Suppressor macrophage treated with lipopolysaccharide for 1 hour (primary cell): ENCODE measurements at places on chromosomes 16 and 17.

DNA sequence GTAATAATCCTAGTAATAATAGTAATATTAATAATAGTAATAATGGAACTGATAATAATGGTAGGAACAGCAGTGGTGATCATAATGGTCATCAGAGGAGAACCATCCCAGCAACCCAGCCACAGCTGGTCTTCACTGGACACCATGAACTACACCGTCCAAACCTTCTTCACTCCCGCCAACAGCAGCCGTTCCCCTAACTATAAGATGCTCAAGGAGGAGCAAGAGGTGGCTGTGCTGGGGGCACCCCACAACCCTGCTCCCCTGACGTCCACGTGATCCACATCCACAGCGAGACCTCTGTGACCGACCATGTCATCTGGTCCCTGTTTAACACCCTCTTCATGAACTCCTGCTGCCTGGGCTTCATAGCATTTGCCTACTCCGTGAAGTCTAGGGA lies 91.0 kb downstream of the ZDHHC7 start:
- DNase-seq: no peak

GRCh38 chr16:822174-822908 lies 21.8 kb upstream of the GNG13 start:
- no peak for DNase-seq

GRCh38 chr17:7647018-7647417 lies 3.7 kb upstream of the ATP1B2 start:
- peak; percentile 68 for DNase-seq

DNA sequence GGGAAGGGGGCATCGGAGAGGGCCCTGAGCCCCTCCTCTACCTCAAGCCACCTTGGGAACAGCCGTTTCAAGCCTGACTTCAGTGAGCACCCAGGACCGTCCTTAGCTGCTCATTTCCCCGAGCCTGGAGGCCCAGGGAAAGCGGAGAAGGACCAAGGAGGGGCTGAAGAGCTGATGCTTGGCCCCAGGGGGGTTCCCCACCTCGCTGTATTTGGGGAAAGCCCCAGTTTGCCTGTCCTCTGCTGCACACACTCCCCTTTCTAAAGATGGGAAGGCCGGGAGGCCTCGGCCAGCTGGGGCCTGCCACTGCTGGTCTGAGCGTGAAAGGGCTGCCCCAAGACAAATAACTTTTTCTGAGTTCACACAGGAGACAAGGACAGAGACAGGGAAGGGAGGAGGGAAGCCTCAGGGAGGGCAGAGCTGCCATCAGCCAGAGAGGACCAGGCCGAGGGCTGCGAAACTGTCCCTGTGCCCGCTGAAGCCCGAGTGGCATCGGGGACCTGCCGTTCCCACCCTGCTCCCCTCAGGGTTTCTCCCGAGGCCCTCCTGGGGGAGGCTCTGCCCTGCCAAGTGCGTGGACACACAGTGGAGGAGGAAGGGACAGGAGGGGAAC lies 11.6 kb downstream of the ZACN start:
- no peak for DNase-seq

DNA sequence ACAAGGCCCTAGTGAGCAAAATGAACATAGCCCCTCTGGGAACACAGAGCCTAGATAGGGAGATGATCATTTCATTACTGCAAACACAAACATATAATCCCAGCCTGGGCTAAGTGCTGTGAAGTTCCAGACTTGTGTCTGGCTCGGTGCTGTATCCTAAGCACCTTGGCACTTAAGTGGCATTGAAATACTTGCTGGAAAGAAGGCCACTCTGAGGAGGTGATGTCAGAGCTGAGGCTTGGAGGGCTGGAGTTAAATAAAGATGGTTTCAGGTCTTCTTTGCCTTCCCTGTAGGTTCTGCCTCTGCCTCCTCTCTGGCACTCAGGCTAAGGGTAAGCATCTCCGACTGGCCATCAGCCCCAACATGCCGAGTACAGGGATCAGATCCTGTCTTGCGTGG lies 2.4 kb upstream of the CACNA1G start:
- DNase-seq: no peak

DNA sequence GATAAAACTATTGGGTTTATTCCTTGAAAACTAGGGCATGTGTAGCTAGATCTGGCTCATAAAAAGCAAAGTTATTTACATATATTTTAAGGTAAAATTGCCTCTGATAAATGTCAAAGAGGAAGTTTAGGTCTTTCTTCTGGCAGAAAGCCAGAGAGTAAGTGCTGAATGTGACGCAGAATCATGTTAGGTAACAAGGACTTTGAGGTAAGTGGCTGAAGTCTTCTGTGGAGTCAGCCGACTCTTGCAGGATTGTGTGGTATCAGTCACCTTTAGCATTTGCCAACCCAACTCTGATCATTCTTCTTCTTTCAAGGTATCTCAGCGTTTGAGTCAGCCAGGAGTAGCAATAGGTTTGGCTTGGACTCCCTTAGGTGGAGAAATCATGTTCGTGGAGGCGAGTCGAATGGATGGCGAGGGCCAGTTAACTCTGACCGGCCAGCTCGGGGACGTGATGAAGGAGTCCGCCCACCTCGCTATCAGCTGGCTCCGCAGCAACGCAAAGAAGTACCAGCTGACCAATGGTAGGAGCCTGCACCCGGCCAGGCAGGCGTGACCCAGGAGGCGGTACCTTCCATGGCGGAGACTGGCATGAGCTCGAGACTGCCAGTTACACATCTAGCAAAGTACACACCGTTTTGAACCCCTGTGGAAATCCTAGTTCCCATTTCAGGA lies 37.9 kb downstream of the SIAH1 start:
- DNase-seq: peak; percentile 48

- peak; percentile 83 for DNase-seq
Observed at GRCh38 chr17:19338031-19338990, 24.2 kb downstream of the B9D1 start.

GRCh38 chr17:10117581-10118001 lies 80.8 kb downstream of the GAS7 start:
- peak; percentile 54 for DNase-seq

- no peak for DNase-seq
Observed at GRCh38 chr16:57646388-57647039, 18.1 kb downstream of the ADGRG1 start.

GRCh38 chr16:65392806-65393565 lies 271.1 kb upstream of the CDH11 start:
- DNase-seq: no peak

- no peak for DNase-seq
Observed at GRCh38 chr16:78386557-78387324, 287.3 kb downstream of the WWOX start.

DNA sequence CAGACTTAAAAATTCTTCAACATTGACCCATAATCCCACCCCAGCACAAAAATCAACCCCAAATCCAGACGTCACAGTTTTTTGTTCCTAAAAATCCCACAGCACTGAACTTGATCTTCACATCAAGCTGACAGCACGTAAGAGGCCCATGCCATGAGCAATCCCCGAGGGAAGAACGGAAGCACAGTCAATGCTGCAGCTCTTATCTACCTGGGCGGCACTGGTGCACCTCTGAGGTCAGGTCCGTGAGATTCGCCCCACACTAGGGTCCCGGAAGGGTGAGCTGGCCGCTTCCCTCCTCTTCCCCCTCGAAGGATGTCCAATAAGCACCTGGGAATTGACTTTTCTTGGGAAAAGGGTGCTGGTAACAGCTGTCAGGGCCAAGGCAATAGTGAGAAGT lies 11.3 kb upstream of the ITGAE start:
- no peak for DNase-seq

- no peak for DNase-seq
Observed at GRCh38 chr17:48282303-48282702, 147.7 kb downstream of the SKAP1 start.

DNA sequence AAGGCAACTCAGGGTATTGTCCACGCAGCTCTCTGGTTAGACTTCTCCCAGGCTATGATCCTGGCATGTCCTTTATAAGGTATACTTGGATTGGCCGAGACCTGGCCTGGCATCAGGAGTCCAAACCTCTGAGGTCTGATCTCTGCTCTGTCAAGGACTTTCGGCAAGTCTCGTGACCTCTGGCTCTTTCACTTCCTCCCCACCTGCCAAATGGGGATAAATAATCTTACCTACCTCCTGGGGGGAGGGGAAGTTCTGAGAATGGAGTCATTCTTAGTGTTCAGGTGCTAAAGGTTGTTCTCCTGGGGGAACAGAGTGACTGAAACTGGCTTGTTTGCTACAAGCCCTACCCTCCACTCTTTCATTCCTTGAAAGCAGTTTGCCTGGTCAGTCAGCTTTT lies 7.6 kb downstream of the ATXN1L start:
- no peak for DNase-seq

DNA sequence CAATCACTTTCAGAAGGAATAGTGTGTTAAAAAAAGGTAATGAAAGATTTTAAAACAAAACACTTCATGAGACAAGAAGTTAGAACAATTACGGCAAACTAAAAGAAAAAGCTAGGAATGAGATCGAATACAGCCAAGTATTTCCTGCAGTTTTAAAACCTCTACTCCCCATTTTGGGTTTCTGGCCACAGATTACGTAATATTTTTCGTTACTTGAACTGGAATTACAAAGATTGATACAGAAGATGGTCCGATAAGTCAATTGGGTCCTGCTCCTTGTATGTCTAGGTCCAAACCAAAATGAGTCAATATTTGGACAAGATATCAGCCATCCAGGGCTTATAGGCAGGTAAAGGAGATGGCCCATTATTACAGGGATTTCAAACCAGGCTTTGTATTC lies 52.2 kb downstream of the SIAH1 start:
- no peak for DNase-seq

GRCh38 chr16:80631581-80631980 lies 90.8 kb downstream of the DYNLRB2 start:
- no peak for DNase-seq

GRCh38 chr17:47956791-47957590 lies 692 bp downstream of the PRR15L start:
- DNase-seq: no peak

- DNase-seq: no peak
Observed at GRCh38 chr16:57077714-57078113, 14.7 kb upstream of the CPNE2 start.

DNA sequence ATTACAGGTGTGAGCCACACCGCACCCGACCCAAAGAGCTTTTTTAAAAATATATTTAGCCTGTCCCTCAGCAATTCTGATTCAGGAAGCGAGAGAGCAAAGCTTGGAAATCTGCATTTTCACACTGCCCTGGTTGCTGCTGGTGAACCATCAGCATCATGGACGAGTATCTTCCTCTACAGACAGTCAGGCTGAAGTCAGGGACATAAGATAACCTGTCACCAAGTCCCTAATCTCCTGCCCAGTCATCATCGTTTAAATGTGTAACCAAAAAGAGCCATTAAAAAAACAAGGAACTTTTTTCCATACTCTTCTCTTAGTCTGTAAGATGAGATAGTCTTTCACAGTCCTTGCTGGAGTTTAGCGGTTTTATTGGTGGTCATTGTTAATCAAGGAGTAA lies 6.7 kb downstream of the PMM2 start:
- DNase-seq: no peak

GRCh38 chr16:85422196-85422631 lies 190.9 kb upstream of the GSE1 start:
- DNase-seq: peak; percentile 51

DNA sequence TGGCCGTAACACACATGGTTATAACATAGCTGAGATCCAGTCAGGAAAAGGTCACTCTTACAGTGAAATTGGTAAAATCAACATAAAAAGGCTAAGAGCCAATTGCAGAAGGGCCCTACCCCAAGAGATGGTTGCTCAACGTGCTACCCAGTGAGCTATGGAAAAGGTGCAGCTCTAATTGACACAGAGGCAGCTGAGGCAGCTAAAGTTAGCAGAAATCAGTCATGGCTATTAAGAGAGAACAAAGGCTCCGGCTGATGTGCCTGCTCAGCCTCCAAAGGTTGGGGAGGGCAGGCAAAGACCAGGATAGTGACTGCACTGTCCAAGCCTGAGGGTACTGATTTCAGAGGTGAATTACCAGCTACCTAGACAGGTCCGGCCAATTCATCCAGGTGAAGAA lies 76.5 kb upstream of the ATP2A3 start:
- DNase-seq: no peak

GRCh38 chr17:65403626-65404025 lies 157.8 kb downstream of the AXIN2 start:
- no peak for DNase-seq

GRCh38 chr16:24491731-24492130 lies 47.6 kb upstream of the RBBP6 start:
- DNase-seq: no peak

DNA sequence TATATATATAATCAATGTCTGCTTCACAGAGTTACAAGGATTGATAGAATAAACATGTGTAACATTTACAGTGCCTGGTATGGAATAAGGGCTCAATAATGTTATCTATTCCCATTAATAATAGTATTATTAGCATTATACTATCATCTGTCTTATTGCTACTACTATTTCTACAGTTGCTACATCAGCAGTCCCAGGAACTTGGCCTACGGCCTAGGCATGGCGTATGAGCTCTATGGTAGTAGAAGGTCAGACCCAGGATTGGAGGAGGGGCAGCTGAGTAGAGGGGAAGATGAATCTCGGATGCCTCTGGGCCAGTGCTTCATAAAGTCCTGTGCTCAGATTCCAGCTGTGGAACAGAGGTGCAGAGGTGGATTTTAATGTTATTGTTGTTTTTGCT lies 146.3 kb upstream of the TBX2 start:
- no peak for DNase-seq

GRCh38 chr16:66416136-66416535 lies 11.0 kb upstream of the BEAN1 start:
- DNase-seq: no peak

GRCh38 chr16:85057212-85057889 lies 29.8 kb downstream of the KIAA0513 start:
- DNase-seq: no peak

GRCh38 chr17:7380855-7381683 lies at the start of gene TNK1:
TNK1 (plus strand) TSS chr17:7381089; CDS start chr17:7382927, 1,838 bp downstream.
- DNase-seq: no peak

GRCh38 chr17:64335486-64335885 lies 55.2 kb downstream of the PECAM1 start:
- DNase-seq: no peak

DNA sequence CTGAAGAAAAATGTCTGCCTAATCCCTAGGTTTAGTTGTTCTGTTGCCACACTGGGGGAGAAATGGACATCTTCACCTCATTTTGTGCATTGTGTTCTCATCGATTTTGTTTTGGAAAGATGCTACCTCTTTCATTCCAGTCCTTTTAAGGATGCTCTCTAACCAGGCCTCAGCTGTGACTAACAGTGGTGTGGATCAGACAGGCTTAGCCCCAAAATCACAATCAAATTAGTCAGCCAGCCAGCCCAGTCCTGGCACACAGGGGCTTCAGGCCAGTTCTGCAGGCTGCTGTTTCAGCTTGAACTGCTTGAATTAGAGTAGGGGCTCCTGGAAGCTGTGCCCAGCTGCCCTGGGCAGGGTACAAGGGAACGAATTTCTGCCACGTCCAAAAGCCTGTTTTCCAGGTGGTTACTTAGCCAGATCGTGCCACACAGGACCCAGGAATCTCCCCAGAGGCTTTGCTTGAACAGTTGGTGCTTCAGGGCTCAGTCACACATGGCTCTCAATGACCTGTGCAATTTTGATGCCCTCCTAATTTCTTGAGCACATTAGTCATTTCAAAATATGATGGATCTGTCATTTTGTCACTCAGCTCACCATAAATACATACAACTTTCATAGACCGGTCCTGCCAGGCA lies 60.7 kb downstream of the CLEC16A start:
- no peak for DNase-seq

GRCh38 chr16:47045023-47045422 lies 71.5 kb upstream of the DNAJA2 start:
- peak; percentile 54 for DNase-seq
